ENCODE measurements at places on chromosomes 1 and 21.

DNA sequence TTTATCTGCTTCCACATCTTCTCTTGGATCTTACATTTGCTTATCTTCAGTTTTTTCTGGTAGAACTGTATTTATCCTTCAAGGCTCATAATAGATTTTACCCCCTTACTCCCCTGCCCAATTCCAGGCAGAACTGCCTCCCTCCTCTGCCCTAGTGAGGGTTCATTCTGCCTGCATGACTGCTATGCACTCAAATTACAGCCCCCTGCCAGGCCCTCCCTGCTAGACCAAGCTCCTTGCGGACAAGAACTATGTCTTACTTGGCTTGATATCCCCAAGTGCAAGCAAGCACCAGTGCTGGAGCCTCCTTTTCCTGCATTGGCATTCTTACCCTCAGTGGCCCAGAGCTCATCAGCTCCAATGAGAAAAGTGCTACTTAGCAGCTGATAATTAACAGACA lies 18.1 kb downstream of the MAPKAPK2 start:
- no peak for DNase-seq

GRCh38 chr1:1212780-1213344 lies 1.1 kb downstream of the TNFRSF4 start:
- no peak for DNase-seq

DNA sequence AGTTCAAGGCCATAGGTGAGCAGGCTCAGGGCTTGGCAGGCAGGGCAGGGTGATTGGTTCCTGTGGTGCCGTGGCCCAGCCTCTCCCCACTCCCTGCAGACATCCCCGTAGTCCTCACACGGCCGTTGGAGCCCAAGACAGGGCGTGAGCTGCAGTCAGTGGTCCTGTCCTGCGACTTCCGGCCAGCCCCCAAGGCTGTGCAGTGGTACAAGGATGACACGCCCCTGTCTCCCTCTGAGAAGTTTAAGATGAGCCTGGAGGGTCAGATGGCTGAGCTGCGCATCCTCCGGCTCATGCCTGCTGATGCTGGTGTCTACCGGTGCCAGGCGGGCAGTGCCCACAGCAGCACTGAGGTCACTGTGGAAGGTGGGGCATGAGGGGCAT lies 71.9 kb downstream of the OBSCN start:
- no peak for DNase-seq

GRCh38 chr1:225388372-225388771 lies 39.5 kb downstream of the LBR start:
- no peak for DNase-seq

GRCh38 chr1:183267646-183268431 lies 81.8 kb downstream of the LAMC2 start:
- no peak for DNase-seq
